Activated gamma-delta T cell (primary cell): ENCODE measurements at places on chromosomes 12 and 14.

DNA sequence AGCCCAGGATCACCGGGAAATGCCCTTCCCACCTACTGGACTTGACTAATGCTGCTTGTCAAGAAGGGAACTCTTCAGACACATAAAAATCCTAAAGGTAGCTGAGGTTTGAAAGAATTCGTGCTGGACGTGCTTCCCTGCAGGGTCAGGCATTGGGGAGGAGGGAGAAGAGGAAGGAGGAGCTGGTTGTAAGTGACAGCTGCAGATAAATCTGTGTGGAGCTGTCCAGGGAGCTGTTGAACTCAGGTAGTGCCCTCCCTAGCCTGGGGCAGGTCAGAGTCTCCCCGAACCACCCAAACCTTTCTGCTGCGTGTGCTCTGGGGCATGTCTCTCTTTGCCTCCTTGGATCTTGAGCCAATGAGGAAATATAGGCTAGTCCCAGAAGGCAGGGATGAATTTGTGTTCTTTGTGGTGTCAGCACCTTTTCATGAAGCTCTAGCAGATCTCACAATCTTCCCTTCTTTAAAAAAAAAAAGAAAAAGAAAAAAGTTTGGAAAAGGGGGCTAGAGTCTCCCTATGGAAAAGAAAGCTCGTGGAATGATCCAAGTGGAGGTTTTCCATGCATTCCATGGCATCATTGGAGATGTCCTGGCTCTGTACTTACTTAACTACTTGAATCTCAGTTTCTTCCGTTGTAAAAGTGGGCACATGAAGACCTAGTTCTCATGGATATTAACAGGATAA lies 23.6 kb upstream of the FOS start:
- no peak for DNase-seq

- no peak for DNase-seq
These were observed 29.6 kb downstream of the PRDM4 start for GRCh38 chr12:107731366-107731765.

- no peak for DNase-seq
These were observed 573.1 kb downstream of the GALC start for GRCh38 chr14:87419925-87420324.

DNA sequence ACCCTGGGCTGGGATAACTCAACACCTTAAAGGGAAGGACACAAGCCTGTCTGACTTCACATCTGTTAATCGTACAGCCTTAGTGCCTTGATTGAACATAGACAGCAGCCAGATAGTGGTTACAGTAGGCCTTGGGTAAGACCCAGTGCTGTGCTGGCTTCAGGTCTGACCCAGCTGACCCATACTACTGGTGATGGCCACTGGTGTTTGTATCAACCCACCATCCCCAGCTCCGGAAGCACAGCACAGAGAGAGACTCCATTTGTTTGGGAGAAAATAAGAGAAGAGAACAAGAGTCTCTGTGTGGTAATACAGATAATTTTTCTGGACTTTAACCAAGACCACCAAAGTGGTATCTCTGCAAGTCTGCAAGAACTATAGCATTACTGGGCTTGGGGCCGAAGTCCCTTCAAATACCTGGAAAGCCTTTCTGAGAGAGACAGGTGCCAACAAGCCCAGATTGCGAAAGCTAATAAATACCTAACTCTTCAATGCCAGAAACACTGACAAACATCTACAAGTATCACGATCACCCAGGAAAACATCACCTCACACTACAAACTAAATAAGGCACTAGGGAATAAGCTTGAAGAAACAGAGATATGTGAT lies 330.1 kb upstream of the GARIN2 start:
- no peak for DNase-seq

- no peak for DNase-seq
These were observed 132.6 kb upstream of the PLEKHG7 start for GRCh38 chr12:92570056-92570753.

GRCh38 chr12:77549383-77550128 lies 281.1 kb upstream of the NAV3 start:
- no peak for DNase-seq

GRCh38 chr12:87305481-87305880 lies 723.7 kb downstream of the C12orf50 start:
- DNase-seq, result no peak

- DNase-seq, result no peak
These were observed 141.7 kb downstream of the SYT1 start for GRCh38 chr12:79006306-79006705.

- no peak for DNase-seq
These were observed 19.4 kb downstream of the AEBP2 start for GRCh38 chr12:19458733-19459132.

GRCh38 chr12:12891080-12891880 lies at the start of gene GPRC5A:
GPRC5A (plus strand) TSS chr12:12891562; CDS start chr12:12908250, 16,688 bp downstream.
- no peak for DNase-seq

- DNase-seq, result no peak
These were observed 42.5 kb upstream of the CATSPERB start for GRCh38 chr14:91774140-91775096.

DNA sequence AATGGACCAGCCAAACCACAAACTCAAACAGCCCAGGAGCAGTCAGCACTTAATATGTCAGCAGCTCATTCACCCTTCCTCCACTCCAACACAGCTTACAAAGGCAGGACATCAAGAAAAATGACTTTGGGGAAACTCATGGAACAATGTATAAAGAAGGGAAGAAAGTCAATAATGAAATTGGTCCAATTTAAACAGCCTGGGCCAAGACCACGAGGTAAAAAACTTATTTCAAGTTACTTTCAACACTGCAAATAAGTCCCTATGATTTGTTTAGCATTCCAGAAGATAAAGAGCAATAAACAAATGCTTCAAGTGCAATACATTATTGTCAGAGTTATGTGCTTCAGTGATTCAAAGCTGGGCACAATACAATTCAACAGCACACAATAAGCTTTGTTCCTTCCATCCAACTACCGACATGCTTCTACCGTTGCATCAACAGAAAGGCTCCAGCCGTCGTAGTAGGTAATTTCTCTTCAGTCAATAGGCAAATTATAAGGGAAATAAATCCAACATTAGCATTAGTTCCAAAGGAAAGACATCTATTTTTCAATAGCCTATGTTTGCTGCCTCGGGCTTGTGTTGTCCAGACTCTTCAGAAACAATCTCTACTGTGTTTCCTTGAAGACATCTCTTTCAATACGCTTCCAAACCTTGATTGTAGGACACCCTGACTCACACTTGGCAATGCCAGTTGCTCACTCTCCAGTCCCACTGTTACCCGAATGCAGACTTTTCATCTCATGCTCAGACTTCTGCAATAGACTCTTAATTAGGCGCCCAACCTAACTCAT lies 225.7 kb downstream of the NUAK1 start:
- no peak for DNase-seq
